ENCODE measurements at places on chromosomes 12 and 14.

- DNase-seq: no peak
Measured at GRCh38 chr14:96249029-96249428, 7.0 kb upstream of the BDKRB1 start.

- no peak for DNase-seq
Measured at GRCh38 chr14:25908277-25909044, 689.4 kb downstream of the NOVA1 start.

DNA sequence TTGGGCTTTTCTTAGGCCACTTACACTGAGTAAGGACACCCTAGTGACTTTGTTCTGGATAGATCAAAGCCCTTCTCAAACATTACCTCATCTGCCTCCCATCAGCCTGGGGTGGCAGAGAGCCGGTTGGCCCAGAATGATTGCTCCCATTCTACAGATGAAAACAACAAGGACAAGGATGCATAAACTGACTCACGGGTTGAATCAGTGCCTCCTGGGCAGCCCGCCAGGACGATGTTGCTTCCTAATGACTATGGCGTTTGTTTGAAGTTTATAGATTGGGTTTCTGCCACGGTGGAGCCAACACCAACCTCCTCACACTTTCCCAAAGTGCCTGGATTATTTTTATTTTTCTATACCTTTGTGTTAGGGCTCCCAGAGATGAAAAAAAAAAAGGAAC, 3.6 kb upstream of the VRK1 start:
- DNase-seq: no peak

- DNase-seq: peak; percentile 13
Measured at GRCh38 chr12:97960741-97961608, 498.4 kb downstream of the RMST start.

DNA sequence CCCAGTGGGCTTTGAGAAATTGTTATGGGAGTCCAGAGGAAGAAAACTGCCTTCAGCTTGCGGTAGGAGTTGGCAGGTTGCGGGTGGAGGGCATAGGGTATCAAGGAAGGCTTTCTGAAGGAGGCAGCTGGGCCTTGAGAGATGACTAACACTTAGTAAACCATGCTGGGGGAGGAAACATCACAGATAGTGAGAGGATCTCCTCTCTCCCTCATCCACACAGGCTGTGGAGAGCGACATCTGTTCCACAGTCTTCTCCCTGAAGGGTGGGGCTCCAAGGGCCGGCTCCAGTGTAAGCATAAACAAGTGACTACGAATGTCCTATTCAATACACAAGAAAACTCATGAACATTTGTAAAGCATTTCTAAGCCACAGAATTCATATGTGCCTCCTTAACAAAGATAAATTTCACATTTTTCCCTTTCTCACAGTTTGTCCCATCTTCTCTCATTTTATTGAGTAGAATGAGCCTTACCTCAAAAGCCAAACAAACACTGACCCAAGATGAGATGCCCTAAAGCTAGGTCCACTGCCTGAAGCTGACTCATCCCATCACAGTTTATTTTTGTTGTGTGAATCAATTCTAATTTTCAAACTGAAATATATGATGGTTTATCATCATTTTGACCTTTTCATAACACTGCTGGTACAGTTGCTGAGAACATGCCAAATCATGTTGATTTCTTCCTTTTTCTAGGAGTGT, 227.9 kb downstream of the SLC25A21 start:
- no peak for DNase-seq

DNA sequence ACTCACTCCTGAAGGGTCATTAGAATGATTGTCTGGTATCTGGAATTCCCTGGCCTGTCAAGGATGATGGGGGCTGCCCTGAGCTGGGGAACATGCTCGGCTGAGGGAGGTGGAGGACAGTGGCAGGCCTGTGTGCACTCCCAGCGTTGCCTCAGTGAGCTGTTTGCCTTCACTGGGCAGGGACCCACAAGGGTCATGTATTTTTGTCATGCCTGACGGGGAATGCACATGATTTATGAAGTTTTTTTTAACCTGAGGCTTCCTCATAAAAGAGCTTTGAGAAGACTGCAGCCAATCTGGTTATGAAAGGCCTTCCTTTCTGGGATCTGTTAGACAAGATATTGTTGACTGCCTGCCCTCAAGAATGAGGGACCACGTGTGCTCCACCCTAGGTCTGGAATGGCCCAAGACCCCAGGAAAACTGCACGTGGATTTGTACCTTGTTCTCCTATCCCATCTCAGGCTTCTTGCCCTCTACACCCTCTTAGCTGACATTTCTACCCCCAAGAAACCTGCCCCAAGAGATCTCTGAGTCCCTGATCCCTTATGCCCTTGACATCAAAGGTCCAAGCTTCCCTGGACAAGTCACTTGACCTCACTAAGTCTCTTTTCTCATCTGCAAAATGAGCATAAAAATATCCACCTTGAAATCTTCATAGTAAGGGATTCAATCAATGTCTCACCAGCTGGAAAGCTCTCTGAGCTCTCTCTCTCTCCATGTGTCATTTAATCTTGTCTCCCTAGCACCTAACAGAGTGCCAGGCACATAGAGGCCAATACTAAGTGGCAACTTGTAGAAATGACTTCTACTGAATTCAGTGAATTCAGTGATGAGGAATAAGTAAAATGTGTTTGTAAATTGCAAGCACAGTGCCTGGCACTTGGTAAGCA, 24.5 kb upstream of the COL2A1 start:
- DNase-seq: no peak

- DNase-seq: no peak
Measured at GRCh38 chr12:90410962-90411361, 544.0 kb downstream of the CCER1 start.

- DNase-seq: no peak
Measured at GRCh38 chr14:33510991-33511390, 439.9 kb downstream of the EGLN3 start.

GRCh38 chr14:99603471-99604277, at the start of gene CCDC85C:
Gene CCDC85C, minus strand, starts transcription at chr14:99604207. Its CDS starts 248 bp downstream, at chr14:99603959.
- DNase-seq: no peak

Data from GM12891 (cell line).